Fibroblast of skin of left quadriceps (primary cell): ENCODE measurements at places on chromosomes 11 and 22.

GRCh38 chr22:42262964-42263363 lies 7.5 kb downstream of the TCF20 start:
- no peak for DNase-seq

DNA sequence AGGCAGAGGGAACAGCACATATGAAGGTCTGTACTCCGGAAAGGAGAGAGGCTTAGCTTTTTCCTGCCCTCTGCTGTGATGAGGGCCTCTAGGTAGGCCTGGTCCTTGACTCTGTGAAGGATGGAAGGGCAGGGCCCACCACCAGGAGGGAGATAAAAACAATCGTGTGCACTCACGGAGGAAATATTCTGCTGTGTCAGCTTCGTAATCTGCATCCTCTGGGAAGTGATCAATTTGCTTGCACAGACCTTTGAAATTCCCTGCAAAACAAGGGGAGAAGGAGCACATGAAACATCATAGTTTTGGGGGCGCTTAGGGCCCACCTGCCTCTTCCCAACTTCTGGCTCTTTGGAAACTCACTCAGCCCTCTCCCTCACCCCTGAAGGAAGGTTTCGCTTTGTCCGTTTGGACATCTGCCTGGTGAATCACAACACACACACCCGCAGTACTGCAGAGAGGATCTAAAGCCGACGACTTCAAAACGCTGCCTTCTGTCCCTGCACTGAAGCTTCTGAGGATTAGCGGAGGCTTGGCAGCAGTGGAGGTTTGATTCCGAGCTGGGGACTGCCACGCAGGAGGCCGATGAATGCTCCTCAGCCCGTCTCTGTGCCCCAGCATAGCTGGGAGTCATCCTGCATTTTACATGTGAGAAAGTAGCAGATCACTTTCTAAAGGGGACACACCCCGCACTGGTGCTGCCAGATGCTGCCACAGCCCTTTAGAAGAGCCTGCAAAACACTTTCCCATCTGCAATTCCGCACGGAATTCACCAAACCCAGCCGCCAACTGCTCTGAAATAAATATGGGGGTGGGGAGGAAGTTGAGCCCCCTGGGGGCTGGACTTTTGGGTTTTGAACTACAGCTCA lies 58.6 kb upstream of the EIF3D start:
- peak; percentile 12 for DNase-seq

DNA sequence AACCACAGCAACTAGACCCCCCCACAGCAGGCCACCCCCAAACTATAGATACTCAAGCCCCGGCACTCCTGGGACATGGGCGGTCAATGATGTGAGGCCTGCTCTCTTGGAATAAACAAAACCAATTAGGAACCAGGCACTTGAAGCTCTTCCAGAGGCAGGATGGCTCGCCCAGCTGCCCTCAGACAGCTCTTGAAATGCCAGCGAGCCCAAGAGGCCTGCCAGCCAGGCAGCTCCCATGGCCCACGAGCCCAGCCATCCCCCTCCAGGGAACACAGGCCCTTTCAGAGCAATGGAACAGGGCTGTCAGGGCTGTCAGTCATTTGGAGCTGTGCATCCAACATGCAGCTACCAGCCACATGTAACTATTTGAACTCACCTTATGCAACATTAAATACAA lies 34.0 kb upstream of the TFIP11 start:
- no peak for DNase-seq

- peak; percentile 79 for DNase-seq
Observed at GRCh38 chr11:111922803-111923202, 4.1 kb downstream of the C11orf52 start.
